Activated naive CD4-positive, alpha-beta T cell treated with anti-CD3 and anti-CD28 coated beads for 36 hours (primary cell): ENCODE measurements at places on chromosomes 5 and 9.

- no peak for DNase-seq
Observed at GRCh38 chr5:132319975-132320374, 25.8 kb downstream of the SLC22A4 start.

GRCh38 chr9:32360983-32361673, 23.3 kb upstream of the ACO1 start:
- DNase-seq, result no peak

- no peak for DNase-seq
Observed at GRCh38 chr9:21788752-21789151, 13.7 kb upstream of the MTAP start.

GRCh38 chr5:180347702-180348101, 5.4 kb downstream of the GFPT2 start:
- DNase-seq, result no peak

DNA sequence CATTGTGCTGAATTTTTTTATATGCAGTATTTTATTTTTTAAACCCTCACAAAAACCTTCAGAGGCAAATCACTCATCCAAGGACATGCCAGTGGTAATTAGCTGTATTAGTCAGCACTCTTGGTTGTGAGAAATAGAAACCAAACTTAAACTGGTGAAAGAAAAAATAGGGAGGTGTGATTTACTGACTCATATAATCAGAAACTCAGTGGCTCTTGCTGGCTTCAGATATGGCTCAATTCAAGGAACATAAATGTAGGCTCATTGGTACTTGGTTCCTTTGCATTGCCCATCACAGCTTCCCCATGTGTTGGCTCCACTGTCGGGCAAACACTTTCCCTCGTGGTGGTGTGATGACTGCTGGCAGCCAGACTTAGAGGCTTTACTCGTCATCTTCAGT, 497.2 kb downstream of the MAT2B start:
- DNase-seq, result no peak

GRCh38 chr9:134957165-134957944, 39.6 kb upstream of the FCN1 start:
- no peak for DNase-seq

GRCh38 chr5:14557791-14558415, 23.7 kb upstream of the OTULINL start:
- no peak for DNase-seq

GRCh38 chr5:148014276-148014675, 49.5 kb upstream of the SPINK5 start:
- no peak for DNase-seq

- DNase-seq, result peak; percentile 48
Observed at GRCh38 chr5:131171276-131171810, 599 bp downstream of the LYRM7 start.

DNA sequence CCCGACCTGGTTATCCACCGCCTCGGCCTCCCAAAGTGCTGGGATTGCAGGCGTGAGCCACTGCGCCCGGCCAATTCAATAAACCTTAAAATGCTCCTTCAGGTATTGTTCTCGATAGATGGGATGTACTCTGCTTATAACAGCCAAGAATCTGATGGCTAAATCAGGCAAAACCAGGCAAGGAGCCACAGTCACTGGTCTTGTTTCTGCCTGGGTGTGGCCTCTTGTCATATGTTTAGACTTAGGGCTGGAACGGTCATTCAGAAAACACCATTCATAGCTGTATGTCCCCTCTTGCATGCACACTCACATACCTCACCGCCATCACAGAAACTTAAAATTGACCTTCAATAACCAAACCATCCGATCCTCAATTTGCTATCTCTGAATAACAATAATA, 7.7 kb downstream of the FAM219A start:
- no peak for DNase-seq
